Renal cortex interstitium (tissue), 15 donors: ENCODE measurements at places on chromosomes 13 and 19. TPM values are rescaled to one million over a fixed set of nuclear protein-coding genes. Genes with fewer than 3 reads are reported as not detected.

DNA sequence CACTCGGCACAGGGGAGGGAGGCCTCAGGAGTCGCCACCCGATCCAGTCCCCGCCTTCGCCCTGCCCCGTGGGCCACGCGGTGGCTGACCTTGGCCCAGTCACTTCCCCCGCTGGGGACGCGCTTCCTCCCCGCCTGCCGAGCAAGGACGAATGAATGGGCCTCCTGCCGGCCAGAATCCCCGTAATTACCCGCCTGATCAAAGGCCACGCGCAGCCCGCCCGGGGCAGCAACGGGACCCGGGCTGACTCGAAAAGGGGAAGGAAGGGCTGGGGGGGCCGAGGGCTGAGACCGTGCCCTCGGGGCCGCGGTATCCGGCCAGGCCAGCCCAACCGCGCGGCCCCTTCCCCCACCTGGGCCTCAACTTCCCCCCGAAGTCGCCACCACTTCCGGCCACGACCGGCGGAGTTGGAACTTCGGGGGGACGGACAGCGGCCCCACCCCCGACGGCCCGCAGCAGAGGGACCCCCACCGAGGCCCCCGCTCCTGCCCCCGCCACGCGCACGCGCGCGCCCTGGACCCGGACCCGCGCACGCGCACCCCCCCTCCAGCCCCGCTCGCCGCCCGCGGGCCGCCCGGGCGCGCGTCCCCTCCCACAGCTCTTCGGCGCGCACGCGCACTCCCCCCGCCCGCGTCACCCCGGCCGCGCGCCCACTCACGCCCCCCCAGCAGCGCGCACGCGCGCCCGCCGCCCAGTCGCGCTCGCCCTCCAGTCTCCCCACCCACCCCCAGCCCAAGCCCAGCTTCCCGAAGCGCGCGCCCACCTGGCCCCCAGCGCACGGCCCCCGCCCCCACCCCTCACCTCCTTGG lies 520 bp downstream of the ZNF787 start:
- DNase-seq, result no peak

GRCh38 chr13:37443538-37443937 lies 155.0 kb downstream of the POSTN start:
- DNase-seq, result no peak

DNA sequence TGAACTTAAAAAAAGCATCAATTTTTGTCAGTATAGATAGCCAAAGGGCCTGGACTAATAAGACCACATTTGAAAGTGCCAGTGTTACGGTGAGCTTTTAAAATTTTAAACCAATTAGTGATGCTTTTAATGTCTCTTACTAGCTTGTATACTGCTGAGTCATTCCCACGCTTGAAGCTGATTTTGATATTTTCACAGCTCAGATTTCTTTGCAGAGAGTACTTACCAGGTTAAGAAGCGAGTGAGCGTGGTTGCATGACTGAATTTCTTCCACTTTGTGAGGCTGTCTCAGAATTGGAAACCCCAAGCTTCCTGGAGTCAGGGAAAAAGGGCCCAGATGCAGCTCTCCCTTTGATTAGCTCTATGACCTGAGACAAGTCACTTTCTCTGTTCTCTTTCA lies 74.5 kb upstream of the NBEA start:
- no peak for DNase-seq

DNA sequence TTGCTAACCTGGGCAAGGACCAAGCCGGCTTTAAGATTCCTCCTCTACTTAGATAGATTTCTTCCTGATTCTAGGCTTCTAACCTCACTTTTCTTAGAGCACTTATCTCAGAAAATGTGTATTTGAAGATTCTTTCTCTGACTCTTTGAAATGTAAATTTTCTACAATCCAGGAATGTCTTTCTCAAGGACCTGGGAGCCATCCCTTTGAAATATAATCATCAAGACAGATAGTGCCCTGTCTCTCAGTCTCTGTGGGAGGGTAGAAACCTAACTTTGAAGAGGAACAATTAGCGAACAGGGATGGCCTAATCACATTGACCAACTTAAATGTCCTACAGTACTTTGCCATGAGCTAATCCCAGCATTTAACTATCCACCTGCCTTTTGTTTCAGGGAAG lies 1646.0 kb downstream of the PCDH9 start:
- DNase-seq, result no peak

- peak; percentile 33 for DNase-seq
Observed at GRCh38 chr13:51222037-51222685, at the start of gene FAM124A. TSS of gene FAM124A (plus strand) at chr13:51222398. CDS start at chr13:51222502, 104 bp downstream.

GRCh38 chr13:74465271-74465670 lies 331.1 kb upstream of the KLF12 start:
- DNase-seq, result no peak

GRCh38 chr19:35484252-35485036 lies 5.8 kb downstream of the KRTDAP start:
- DNase-seq, result no peak

DNA sequence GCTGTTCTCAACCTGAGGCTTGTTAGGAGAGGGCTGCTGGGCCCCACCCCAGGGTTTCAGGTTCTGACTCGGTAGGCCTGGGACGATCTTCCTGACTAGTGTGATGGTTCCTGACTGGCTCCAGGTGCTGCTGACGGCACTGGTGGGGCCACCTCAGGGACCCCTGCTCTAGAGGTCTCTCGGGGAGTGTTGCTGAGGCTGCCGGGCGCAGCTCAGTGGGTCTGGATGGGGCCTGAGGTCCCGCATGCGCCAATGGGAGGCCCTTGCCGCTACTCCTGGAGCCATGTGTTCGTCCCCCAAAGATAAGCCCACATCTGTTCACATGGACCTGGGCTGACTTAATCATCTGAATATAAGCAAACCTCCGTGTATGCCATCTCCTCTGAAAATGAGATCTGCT lies 133.0 kb downstream of the ATP11A start:
- DNase-seq, result no peak

DNA sequence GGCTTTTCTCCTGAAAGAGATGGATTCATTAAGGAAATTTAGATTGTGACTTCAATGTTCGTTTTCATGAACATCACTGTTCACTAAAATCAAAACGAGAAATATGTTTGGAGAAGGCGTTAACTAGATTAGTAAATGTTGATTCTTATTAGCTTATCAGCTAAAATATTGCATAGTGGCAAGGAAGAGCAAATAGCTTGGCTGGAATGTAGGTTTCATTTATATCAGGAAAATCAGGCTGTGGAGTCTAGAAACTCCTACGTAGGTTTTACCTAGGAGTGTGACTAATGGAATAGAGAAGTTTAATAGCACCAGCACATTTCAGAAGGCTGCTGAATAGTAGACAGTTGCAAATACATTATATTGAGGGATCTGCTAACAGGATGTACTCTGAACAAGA lies 344.9 kb downstream of the LIG4 start:
- DNase-seq, result no peak

DNA sequence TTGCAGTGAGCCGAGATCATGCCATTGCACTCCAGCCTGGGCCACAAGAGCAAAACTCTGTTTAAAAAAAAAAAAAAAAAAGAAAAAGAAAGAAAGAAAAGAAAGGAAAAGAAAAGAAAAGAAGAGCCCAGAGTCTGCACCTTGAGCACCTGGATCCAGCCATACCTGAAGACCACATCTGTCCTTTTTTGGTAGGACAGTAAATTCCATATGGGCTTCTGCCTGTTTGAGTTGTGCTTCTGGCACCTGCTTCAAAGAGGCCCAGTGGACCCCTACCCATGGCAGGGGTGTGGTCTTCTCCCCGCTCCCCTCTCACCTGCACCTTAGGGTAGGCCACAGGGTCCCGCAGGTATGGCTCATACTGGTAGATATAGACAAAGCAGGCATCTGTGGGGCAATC lies 5.8 kb downstream of the TM6SF2 start:
- DNase-seq, result no peak

GRCh38 chr13:77919921-77920294 lies 1.3 kb upstream of the EDNRB start:
- DNase-seq, result no peak

- DNase-seq, result no peak
Observed at GRCh38 chr19:11330127-11330526, 9.3 kb downstream of the RAB3D start.

DNA sequence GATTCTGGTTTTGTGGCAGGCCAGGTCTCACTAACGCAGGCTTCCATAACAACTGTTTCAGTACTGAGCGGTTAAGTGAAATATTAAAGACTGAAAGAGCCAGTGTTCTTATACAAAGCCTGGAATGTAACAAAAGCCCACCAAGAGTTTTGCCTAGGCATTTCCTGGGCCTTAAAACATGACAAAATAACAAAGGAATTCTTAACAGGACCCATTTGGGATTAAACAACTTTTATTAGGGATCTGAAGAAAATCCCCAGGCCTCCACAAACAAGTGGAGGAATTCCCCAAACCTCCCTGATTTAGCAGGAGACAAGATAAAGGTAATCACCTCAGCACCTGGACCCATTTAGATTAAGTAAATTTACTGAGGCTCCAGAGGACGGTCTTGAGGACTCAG lies 799.7 kb upstream of the SPRY2 start:
- DNase-seq, result no peak

The LMTK3 gene
- 3.6 TPM for polyA plus RNA-seq

DNA sequence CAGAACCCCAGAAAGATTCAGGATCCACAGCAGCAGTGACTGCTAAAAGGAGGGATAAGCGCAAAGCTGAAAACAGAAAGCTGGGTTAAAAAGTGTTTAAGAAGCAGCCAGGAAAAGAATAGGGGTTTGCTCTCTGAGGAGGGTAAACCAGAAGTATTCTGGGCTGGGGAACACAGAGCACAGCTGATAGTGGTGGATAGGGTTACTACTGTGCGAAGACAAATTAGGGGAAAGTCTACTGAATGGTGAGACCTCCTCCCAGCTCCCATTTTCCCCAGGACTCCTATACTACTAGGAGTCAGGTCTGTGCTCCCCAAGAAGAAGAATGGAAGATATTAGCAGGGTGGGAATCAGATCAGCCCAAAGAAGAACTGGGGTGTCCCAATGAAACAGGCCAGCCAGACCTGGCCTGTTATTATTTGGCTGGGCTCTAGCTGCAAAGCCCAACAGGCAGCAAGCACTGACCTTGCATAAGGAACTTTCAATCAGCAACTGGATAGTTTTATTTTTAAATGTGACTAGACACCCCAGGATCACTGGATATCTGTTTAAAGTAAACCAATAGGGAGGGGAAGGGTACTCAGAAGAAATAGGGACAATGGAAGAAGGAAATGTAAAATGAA lies 43.5 kb upstream of the SERTM1 start:
- DNase-seq, result no peak

GRCh38 chr19:19034204-19034624 lies 811 bp downstream of the ARMC6 start:
- DNase-seq, result no peak

GRCh38 chr13:105127732-105128131 lies 1407.7 kb downstream of the EFNB2 start:
- DNase-seq, result no peak

The LILRB5 gene
- polyA plus RNA-seq, result 1.4 TPM

DNA sequence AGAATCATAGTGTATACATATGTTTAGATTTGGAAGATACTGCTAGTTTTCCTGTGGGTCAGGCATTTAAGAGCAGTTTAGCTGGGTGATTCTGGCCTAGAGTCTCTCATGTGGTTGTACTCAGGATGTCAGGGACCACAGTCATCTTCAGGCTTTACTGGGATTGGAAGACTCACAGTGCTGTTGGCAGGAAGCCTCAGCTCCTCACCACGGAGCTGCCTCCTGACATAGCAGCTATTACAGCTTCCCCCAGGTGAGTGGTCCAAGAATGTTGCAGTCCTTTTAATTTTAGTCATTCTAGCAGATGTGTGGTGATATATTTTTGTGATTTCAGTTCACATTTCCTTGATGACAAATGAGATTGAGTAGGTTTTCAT lies 16.9 kb upstream of the GPR18 start:
- no peak for DNase-seq

- DNase-seq, result no peak
Observed at GRCh38 chr13:39820606-39821005, 165.1 kb downstream of the COG6 start.
